Kidney capillary endothelial cell (primary cell): ENCODE measurements at places on chromosomes 2 and 18.
A peak's percentile ranks its signal among the peaks of the same experiment; 100 is the strongest.

DNA sequence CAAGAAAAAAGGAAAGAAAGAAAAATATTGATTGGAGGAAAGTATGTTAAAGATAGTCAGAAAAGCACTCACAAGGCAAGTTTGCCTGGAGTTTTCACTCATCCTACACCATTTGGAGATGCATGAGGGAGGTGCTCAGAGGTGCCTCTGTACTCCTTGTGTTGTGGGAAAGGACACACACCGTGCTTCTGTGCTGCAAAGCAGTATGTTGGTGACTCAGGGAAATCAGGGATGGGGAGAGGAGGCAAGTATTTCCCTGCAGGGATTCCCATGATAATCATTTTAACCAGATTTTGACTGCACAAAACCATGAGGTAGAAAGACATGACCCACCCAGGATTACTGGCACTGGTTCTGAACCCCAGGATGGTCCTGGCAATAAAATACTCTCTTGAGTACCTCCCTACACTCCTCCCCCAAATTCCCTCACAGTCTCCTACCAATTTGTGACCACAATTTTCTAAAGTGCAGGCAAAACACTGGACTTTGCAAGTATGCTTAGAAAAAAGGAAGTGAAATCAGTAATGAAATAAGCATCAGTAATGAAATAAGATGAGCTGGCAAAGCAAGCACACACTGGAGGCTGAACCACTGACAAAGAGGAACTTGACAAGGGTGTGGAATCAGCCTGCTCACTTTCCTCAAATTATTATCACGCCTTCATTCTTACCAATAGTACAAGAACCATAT is 155.5 kb upstream of the ACVR2A start:
- no peak for DNase-seq

DNA sequence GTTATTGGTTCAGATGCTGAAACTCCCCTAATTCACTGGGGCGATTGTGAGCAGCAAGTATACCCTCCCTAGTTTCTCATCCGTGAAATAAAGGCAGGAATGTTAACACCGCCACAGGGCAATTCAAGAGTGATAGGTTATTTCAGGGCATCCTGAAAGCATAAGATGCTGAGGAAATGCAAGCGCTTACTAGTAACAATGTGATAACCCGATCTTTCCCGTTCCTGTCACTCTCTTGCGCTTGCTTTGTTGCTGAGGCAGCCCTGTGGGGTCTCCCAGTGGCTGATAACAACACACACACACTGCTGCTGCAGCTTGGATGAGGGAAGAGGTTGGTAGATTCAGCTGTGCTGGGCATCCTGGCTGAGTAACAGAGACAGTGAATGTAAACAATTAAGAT is 259.3 kb downstream of the AGPS start:
- DNase-seq, result no peak

DNA sequence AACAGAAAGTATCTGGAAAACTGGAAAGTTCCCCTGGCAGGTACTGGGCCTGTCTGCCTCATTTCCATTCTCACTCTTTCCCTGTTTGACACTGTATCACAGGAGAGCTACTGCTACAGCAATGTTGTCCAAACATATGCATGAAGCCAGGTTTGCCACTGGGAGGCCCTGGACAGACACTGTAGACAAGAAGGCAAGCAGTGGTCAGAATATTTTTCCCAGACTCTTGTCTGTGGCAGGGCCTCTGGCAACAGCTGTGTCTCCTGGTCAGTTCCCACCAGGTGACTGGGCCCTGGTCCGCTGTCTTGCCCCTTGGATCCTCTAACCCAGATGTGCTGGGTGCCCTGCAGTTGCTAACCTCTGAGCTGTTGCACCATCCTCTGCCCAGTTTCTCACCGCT is 178.9 kb upstream of the FANCL start:
- no peak for DNase-seq

DNA sequence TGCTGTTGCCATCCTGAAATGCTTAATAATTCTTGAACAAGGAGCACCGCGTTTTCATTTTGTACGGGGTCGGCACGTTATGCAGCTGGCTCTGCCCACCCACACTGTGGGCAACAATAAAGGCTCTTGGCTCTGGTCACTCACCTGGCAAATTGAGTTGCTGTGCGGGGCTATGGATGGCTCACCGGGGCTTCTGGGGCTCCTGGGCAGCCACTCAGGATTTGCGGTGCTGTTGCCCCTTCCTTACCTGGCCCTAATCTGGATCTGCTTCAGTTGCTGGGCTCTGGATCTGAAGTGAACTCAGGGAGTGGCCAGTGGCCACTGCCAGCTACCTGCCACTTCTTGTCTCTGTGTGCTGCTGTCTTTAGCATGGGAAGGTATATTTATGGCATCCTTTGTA is 22.7 kb downstream of the RHOB start:
- DNase-seq, result no peak

- DNase-seq, result no peak
These were observed 38.2 kb downstream of the ANKMY1 start for GRCh38 chr2:240519396-240520129.

- DNase-seq, result no peak
These were observed 936.6 kb upstream of the FANCL start for GRCh38 chr2:59177748-59178147.

DNA sequence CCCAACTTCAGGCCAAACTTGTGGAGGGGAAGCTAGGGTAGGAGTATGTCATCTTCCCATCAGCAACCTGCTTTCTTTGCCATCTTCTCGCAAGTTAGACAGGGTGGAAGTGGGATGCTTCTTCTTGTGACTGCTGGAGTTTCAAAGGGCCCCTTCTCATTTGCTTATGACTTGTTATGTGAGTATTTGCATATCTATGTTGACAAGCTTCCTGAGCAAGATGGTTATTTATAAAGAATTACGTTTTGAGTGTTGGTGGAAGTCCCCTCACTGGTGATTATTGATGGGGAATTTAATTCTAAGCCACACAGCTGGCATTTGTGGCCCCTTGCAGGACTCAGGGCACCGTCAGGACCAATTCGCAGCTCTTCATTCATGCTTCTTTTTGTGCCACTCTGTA is 791.0 kb downstream of the LRRTM4 start:
- DNase-seq, result no peak

DNA sequence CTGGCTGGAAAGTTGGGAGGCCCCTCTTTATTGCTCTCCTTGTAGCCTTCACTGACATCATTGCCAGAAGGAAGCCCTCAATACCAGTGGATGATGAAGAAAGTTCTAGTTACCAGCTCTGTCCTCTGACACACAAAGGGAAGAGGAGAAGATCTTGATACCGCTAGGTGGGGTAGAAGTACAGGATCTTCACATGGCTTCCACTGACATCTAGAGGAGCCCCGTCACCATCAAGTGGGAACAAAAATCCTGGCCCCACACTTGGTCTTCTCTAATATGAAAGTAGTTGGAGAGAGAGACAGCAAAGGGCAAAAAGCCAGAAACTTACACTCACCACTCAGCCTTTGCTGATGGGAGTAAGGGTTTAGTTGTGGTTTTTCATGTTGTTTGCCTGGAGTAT is 12.4 kb downstream of the XIRP2 start:
- DNase-seq, result no peak

DNA sequence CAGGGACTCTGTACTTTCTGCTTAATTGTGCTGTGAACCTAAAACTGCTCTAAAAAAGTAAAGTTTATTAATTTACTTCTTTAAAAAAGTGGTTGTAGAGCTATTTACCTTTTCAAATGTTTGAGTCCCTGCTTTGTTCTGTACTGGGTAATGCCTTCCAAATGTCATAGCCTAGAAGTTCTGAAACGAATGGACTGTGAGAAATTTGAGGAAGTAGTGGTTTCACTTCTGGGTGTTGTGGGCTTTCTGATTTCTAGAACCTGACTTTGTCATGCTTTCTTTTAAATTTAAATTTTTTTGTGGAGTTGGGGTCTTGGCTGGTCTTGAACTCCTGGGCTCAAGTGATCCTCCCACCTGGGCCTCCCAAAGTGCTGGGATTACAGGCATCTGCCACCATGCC is 44.6 kb downstream of the SMAD4 start:
- DNase-seq, result no peak

DNA sequence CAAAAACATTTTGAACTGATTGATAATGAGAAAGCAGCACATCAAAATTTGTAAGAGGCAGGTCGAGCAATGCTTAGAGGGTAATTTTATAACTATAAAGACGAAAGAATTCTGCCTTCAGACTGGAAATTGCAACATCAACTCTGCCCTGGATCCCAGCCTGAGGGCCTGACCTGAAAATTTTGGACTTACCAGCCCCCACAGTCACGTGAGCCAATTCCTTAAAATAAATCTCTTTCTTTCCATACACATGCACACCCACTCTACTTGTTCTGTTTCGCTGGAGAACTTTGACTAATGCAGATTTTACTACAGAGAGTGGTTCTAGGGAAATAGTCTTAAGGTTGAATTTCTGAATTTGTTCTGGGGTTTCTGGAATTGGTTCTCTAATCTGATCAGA is 14.6 kb upstream of the ACOXL start:
- DNase-seq, result no peak

- DNase-seq, result no peak
These were observed 124.8 kb downstream of the PARD3B start for GRCh38 chr2:204670124-204670523.

DNA sequence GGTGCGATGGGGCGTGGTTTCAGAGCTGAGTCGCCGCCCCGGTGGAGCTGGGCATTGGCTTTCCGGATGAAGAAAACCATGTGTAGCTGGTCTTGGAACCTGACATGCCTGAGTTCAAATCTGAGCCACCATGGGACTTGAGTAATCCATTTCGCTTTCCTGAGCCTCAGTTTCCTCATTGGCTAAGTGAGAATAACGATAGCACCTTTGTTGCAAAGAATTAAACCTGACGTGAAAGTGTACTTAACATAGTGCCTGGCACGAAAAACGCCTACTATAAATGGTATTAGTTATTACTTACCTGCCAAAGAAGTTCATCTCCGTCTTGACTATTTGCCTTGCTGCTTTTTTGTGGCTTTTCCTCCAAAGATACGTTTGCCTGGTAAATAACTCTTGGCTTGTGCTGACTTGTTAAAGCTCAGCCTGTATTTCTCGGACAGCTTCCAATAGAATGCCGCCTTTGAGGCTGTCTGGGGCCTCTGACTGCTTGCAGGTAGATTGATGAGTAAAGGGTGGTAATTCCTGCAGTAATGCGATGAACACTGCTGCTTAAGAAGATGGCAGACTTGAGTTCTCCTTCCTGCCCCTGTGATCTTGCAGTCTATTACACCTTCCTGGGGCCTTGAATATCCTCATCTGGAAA is 1.3 kb downstream of the CDCA7 start:
- DNase-seq, result no peak

GRCh38 chr2:66869076-66869475 is 434.2 kb downstream of the MEIS1 start:
- peak; percentile 30 for DNase-seq
